Hepatocyte (in vitro differentiated cells): ENCODE measurements at places on chromosomes 13 and 19.
A peak's percentile ranks its signal among the peaks of the same experiment; 100 is the strongest.

DNA sequence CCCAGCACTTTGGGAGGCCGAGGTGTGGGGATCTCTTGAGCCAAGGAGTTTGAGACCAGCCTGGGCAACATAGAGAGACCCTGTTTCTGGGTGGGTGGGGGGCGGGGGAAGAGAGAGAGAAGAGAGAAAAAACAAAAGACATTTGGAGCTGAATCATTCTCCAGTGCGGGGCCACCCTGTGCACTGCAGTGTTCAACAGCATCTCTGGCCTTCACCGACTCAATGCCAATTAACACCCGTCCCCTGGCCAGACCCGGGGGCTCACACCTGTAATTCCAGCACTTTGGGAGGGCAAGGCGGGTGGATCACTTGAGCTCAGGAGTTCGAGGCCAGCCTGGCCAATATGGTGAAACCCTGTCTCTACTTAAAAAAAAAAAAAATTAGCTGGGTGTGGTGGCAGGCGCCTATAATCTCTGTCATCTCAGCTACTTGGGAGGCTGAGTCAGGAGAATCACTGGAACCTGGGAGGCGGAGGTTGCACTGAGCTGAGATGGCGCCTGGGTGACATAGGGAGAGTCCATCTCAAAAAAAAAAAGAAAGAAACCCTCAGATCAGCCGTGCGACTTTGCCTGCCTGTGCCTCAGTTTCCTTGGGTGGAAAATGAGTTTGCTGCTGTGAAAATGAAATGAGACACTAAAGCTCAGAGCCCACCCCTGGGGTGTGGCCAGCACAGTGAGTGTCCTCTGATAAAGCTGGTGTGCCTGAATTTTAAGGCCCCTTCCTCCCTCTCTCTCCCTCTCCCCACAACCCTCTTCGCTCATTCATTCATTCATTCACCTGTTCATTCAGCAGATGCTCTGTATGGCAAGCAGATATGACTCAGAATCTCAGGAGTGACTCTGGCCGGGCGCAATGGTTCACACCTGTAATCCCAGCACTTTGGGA is 6.4 kb downstream of the KLF2 start:
- no peak for DNase-seq

DNA sequence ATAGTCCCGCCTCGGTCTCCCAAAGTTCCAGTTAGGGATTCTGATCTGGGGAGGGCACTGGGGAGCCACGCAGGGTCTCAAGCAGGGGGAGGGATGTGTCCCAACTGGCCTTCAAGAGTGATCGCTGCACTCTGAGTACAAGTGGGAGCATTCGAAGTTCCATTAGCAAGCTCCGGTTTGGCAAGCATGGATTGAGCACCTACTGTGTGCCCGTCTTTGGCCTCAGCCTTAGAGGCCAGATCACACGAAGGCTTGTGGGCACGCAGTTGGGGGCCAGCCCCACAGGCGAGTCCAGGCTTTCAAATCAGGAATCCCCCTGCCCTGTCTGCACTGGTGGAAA is 32.1 kb upstream of the TCF3 start:
- no peak for DNase-seq

DNA sequence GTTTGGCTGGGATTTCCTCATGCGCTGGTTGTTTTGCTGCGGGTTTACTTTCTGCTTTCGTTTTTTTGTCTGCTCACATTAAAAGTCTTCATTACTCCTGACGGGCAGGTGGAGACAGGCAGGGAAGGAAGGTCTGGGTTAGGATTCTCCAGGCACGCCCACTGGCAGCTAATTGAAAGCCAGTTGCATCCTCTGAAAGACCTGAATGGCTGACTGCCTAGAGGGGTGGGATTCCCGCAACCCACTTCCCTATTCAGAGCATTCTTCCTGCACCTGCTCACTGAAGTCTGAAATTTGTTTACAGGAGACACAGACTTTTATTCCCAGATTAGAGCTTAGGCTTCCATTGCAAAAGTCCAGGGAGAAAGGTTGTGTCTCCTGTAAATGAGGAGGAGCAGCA is 172.0 kb downstream of the UQCRFS1 start:
- DNase-seq: no peak

GRCh38 chr19:46133101-46133627 is 8.7 kb upstream of the IGFL3 start:
- peak; percentile 65 for DNase-seq

DNA sequence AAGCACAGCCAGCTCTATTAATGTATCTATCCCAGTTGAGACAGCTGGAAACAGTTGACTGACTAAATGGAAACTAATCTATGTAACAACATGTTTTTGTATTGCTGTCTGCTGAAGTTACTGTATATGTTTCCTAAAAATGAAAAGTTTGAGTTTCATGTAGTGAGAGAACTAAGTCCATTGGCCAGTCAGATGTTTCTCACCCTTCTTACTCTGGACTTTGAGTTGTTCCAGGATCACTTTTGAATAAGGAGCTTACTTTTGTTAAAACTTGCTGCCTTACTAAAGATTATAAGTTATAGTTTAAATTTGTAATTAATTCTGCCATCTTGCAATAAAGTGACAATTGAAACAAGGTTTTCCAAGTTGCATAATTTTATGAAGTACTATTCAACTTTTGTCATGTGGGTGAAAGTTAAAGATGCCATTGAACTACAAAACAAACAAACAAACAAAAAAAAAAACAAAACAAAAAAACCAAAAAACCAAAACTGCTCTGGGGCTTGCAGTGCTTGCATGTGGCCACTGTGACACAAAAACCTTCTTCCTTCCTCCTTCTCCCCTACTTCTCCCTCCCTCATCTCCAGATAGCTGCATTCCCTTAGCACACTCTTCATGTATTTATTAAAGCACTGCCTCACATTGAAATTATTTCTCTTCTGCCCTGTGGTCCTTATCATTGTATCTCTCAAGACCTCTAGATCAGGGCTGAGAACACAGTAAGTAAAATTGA is 15.3 kb downstream of the WDFY2 start:
- no peak for DNase-seq

- no peak for DNase-seq
Measured at GRCh38 chr13:35727881-35728280, 251.4 kb upstream of the MAB21L1 start.

DNA sequence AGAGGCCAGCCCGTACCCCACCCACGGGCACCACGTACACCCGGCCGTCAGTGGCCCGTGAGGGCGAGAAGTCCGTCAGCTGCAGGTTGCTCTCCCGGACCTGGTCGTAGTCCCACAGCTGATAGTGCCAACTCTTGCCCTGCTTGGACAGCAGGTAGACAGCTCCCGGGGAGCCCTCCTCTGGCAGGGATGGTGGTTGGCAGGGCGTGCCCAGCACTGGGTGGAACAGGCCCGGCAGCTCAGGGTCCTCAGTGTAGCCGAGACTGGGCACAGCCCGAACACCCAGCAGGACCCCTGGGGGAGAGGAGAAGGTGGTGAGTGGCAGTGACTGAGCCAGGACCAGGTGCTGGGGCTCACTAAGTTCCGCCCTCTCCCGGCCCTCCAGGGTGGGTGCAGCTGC is 7.8 kb downstream of the ACTMAP start:
- no peak for DNase-seq

- DNase-seq: no peak
Measured at GRCh38 chr13:22227895-22228294, 557.0 kb downstream of the FGF9 start.

DNA sequence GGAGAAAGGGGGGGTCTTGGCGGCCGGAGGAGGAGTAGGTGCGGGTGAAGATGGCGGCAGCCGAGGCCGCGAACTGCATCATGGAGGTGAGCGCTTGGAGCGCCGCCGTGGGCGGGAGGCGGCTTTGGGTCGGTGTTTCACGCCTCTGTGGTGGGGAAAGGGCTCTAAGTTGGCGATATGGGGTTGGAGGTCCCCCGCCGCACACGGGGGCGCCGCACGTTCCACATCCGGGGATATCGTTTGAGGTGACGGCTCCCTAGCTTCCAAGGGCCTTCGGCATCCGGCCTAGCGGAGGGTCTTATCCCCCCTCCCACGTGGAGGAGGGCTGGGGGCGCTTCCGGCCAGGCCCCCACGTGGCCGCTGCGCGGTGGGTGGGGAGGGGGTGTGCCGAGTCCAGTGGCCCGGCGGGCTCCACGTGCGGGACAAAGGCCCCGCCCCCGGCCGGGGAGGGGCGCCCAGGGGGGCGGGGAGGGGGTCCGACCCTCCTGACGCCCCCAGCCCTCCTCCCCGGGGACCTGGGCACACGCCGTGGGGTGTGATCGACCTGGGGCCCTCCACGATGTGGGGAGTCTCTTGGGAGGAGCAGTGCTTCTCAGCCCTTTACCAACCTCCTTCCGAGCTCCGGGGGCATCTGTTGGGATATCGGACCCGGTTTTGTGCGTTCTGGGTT is at the start of gene PRMT1:
PRMT1 (plus strand) TSS at position 41 of the 670 bp plus-strand sequence; CDS start at position 51, 10 bp downstream.
- peak; percentile 75 for DNase-seq

DNA sequence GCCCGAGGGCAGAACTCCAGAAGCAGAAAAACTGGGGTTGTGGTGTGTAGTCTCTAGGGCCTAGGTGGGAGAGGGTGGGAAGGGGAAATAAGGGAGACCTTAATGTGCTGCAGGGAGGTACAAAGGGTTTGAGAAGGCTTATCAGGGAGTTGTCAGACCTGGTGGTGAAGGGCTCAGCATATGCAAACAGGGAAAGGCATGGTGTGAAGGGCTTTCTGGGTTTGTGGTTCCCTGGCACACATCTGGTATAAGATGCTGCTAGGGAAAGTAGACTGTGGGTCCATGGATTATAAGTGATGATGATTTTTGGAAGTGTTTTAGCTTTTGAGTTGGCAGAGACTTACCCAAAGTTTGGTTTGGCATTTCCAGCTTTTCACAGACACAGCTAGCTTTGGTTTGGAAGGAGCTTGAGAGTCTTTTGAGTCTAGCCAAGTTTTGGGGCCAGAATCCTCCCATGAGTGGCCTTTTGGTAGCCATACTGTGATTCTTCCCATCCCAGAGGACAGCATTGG is 2.2 kb downstream of the TRIM28 start:
- no peak for DNase-seq

- peak; percentile 25 for DNase-seq
Measured at GRCh38 chr19:47839913-47840312, 18.2 kb downstream of the CRX start.

GRCh38 chr13:68190818-68191217 is 960.7 kb upstream of the PCDH9 start:
- DNase-seq: peak; percentile 52
